ENCODE measurements at places on chromosomes 3 and 15. TPM values are rescaled to one million over a fixed set of nuclear protein-coding genes. Genes with fewer than 3 reads are reported as not detected.

DNA sequence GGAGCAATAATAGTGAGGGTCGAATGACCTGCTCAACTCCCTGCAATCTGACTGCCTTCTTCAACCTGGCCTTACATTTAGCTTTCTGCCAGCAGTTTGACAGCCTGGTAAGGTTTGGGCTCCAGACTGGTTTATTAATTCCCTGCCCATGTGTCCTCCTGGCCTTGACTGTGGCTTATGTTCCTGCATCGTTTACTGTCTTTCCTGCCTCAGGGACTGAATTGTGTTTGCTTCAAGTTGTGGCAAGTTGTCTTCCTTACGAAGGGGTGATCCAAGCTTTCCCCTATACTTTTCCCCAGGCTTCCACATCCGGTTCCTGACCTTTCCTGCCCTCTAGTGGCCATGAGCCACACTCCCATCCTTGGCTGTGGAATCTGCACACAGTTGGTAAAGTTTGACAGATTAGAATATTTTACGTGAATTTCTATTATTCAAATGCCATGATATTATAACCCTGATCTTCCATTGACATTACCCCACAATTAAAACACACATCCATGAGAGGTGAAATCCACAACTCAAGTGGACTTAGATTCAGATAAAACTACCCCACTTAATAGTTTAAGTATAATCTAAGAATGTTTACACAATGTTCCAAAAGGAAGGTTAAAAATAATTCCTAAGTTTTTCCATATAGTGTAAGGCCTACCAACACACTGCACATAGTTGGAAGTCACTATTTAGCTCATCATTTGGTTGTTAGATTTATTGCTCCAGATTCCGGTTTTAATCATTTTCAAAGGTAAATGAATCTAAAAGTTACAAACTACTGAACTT is 95.7 kb downstream of the NEDD4 start:
- H3K27me3 ChIP-seq = no peaks in the 10 kb centered on the region
- H3K4me3 ChIP-seq = no peak overlapping the region
- no peak overlapping the region for H3K27ac ChIP-seq
- peaks cover 8% of the 10 kb centered on the region for H3K4me1 ChIP-seq
- no peaks in the 10 kb centered on the region for H3K36me3 ChIP-seq

- DNase-seq = no peak
- no peaks in the 10 kb centered on the region for H3K27me3 ChIP-seq
- H3K4me1 ChIP-seq = no peaks in the 10 kb centered on the region
- no peaks in the 10 kb centered on the region for H3K36me3 ChIP-seq
- no peak overlapping the region for H3K4me3 ChIP-seq
Measured at GRCh38 chr3:73216310-73216709, 154.9 kb downstream of the EBLN2 start.

- no peaks in the 10 kb centered on the region for H3K4me1 ChIP-seq
- H3K4me3 ChIP-seq = no peak overlapping the region
- H3K27me3 ChIP-seq = no peaks in the 10 kb centered on the region
- no peaks in the 10 kb centered on the region for H3K36me3 ChIP-seq
Measured at GRCh38 chr3:158961911-158962310, 160.1 kb downstream of the MFSD1 start.

DNA sequence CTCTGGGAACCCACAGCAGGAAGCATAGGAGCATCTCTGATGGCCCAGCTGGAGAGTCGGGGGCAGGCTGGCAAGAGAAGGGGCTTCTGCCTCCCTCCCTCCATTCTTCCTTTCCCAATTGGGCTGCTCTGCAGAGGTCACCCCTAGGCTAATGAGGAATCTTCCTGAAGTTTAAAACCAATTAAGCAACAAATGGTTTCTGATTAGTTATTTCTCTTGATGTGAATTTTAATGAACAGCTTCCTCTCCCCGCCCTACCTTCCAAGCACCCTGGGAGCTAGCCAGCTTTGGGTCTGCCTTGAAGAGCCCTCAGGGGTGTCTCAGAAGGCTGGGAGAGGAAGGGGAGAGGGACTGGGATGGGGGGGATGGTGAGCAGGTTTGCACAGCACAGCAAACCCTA is 24.6 kb upstream of the HCN4 start:
- no peak for DNase-seq
- no peaks in the 10 kb centered on the region for H3K27me3 ChIP-seq
- H3K27ac ChIP-seq = no peak overlapping the region
- H3K4me1 ChIP-seq = no peaks in the 10 kb centered on the region
- H3K36me3 ChIP-seq = no peaks in the 10 kb centered on the region

GRCh38 chr3:114035896-114036295 is 20.4 kb downstream of the CCDC191 start:
- no peaks in the 10 kb centered on the region for H3K27me3 ChIP-seq
- DNase-seq = no peak
- no peak overlapping the region for H3K4me3 ChIP-seq
- no peaks in the 10 kb centered on the region for H3K4me1 ChIP-seq

GRCh38 chr15:94847325-94847724 is 616.0 kb downstream of the MCTP2 start:
- no peaks in the 10 kb centered on the region for H3K36me3 ChIP-seq
- DNase-seq = no peak
- H3K4me1 ChIP-seq = peaks cover 2% of the 10 kb centered on the region
- no peaks in the 10 kb centered on the region for H3K27me3 ChIP-seq

GRCh38 chr3:147305533-147306250 is 100.7 kb downstream of the ZIC4 start:
- H3K27ac ChIP-seq = no peak overlapping the region
- H3K27me3 ChIP-seq = no peaks in the 10 kb centered on the region
- no peak for DNase-seq
- no peak overlapping the region for H3K4me3 ChIP-seq

DNA sequence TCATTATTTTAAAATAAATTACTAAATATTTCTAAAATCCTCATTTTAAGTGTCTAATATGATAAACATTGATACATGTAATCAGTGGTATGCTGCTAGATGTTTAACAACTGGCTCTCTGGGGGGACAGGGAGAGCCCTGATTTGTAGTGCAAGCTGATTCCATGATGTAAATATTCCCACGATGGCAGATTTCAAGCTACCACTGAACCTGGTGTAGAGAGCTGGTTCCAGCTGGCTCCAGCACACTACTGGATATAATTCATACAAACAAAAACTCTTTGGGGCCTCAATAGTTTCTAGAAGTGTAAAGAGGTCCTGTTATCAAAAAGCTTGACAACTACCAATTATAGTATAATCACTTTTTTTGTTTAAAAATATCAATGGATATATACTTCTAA is 316.2 kb downstream of the SLC9A9 start:
- no peaks in the 10 kb centered on the region for H3K36me3 ChIP-seq
- no peaks in the 10 kb centered on the region for H3K27me3 ChIP-seq
- no peak overlapping the region for H3K4me3 ChIP-seq
- no peak overlapping the region for H3K27ac ChIP-seq

DNA sequence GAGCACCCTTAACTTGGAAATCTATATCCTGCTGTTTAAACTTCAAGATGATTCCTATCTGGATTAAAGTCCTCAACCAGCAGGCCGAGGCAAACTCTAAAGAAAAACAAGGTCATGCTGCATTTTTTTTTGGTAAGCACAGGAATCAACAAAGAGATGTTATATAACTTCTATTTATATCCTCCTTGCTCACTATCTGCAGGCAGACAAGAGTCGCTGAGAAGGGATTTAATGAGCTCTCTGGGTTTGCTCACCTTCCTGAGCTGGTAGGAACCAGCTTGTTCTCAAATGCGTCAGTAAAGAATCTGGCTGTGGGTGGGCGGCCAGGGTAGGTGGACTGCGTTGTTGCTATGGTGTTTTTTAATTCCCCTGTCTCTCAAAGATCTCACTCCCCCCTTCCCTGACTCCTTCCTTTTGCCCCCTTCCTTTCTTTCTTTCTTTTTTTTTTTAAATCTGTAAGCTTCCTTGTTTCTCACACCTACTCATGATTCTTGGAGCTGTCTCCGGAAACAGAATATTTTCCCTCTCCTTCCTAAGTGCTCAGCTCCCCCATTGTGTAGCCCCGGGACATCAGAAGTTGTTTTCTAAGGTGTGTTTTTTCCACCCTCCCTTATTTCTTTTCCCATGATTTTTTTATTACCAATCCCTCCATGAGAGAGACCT is 228.8 kb upstream of the BHLHE40 start:
- H3K27ac ChIP-seq = peak overlapping the region; percentile 91
- H3K4me1 ChIP-seq = peaks cover 24% of the 10 kb centered on the region
- peak overlapping the region; percentile 2 for H3K4me3 ChIP-seq
- DNase-seq = no peak
- H3K27me3 ChIP-seq = no peaks in the 10 kb centered on the region

DNA sequence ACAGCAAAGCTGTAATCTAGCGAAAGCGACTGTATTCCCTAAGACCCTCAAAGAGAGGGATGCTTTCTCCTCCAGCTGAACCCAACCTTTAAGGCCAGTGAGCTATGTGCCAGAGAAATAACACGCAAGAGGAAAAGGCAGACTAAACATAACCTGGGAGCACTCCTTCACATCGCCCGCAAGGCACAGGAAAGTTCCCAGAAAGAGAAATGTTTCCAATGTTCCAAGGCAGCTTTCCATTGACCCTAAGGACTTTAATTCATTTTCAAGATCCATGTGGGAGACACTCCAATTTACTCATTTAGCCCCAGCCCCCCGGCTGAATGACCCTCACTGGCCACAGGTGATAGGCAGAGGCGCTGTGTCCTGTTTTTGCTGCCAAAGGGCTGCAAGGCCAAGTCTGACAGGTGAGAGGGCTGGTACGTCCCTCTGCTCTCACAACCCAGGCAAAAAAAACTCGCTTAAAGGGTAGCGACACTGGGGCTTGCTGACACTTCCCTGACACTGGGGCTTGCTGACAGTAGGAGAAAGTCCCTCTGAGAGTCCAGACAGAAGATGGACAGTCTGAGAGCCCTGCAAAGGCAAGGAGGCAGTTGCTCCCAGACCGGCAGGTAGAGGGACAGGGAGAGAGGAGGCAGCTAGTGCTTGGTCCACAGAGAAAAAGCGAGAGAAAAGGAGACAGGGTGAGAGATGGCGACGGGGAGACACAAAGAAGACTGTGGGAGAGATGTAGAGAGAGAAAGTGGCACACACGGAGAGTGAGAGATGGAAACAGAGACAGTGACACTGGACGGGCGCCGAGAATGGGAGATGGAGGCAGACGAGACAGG is 702 bp downstream of the ARHGEF3 start:
- peak overlapping the region; percentile 94 for H3K4me3 ChIP-seq
- no peaks in the 10 kb centered on the region for H3K27me3 ChIP-seq
- H3K36me3 ChIP-seq = no peaks in the 10 kb centered on the region
- H3K27ac ChIP-seq = peak overlapping the region; percentile 83
- DNase-seq = no peak
- H3K4me1 ChIP-seq = peaks cover 28% of the 10 kb centered on the region

DNA sequence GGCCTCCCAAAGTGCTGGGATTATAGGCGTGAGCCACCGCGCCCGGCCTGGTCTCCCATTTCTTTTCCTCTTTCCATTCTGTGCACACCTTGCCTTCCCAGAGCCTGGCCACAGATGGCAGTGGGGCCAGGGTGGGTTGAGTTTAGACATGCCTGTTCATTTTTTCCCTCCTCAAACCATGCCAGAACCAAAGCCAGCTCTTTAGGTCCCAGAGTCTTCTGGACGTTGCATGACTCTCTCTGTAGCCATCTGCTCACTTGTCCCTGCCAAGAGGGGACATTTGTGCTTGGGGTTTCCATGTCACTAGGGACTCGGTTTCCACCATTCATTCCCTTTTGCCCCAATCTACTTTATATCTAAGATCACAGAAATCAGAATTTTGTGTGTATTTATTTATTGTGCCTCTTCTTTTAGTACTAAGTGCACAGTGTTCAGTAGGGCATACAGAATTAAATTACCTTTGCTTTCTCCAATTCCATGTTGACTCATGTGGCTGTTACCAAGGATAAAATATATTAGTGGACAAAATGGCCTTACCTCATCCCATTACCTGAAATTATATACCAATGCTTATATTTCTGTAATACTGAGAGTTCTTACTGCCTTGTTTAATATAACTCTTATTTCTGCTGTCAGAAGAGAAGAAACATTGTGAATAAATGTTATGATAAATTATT is 49.6 kb downstream of the USP13 start:
- H3K4me1 ChIP-seq = no peaks in the 10 kb centered on the region
- H3K4me3 ChIP-seq = no peak overlapping the region
- no peak overlapping the region for H3K27ac ChIP-seq
- H3K27me3 ChIP-seq = no peaks in the 10 kb centered on the region

- no peak overlapping the region for H3K27ac ChIP-seq
- no peaks in the 10 kb centered on the region for H3K27me3 ChIP-seq
- H3K36me3 ChIP-seq = no peaks in the 10 kb centered on the region
- H3K4me3 ChIP-seq = no peak overlapping the region
- no peaks in the 10 kb centered on the region for H3K4me1 ChIP-seq
Measured at GRCh38 chr15:90143166-90143655, 40.9 kb upstream of the IDH2 start.

DNA sequence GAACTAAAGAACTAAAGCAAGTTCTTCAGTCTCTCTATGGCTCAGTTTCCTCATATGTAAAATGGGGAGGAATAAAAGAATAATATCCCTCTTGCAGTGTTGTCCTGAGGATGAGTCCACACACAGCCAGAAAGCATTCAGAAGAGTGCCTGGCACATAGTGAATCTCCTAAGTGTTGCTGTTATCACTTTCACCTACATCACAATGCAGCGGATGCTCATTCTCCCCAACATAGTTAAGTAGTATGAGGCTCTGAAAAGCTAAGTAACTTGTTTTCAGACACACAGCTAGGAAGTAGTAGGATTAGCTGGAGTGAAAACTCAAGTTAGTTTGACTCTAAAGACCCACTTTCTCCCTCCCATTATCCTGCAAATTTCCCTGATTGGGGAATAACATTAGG is 9.1 kb upstream of the USP3 start:
- DNase-seq = no peak
- H3K36me3 ChIP-seq = no peaks in the 10 kb centered on the region
- no peak overlapping the region for H3K27ac ChIP-seq
- no peaks in the 10 kb centered on the region for H3K27me3 ChIP-seq
- H3K4me3 ChIP-seq = no peak overlapping the region

DNA sequence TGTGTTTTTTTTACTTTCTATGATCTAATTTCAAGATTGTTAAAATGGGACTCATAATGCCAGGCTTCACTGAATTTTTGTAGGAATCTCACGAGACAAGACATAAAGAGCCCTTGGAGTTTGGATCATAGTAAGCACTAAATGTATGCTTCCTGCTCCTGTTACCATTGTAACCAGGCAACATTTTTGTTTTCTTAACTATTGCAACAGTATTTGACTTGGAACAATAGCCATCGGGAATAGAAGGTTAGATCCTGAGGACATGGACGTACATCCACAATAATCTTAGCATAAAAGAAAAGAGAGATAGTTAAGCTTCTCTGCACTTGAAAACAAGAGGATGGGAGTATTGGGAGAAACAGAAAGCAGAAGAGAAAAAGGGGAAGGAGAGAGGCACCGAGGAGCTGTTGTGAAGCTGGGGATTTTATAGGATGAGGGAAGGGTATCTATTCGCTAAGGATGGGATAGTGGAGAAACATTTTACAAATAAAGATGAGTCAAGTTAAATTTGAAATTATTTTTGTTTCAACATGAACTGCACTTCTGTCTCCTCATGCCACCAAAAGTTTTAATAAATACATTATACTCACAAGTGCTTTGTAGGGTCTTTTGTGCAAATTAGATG is 131.4 kb downstream of the TMCO5A start:
- peaks cover 14% of the 10 kb centered on the region for H3K4me1 ChIP-seq
- no peaks in the 10 kb centered on the region for H3K36me3 ChIP-seq
- H3K27ac ChIP-seq = no peak overlapping the region
- no peak overlapping the region for H3K4me3 ChIP-seq

GRCh38 chr3:194075802-194076460 is 60.0 kb upstream of the HES1 start:
- H3K36me3 ChIP-seq = no peaks in the 10 kb centered on the region
- H3K27ac ChIP-seq = no peak overlapping the region
- no peak overlapping the region for H3K4me3 ChIP-seq
- H3K4me1 ChIP-seq = peaks cover 8% of the 10 kb centered on the region

ZNF80 gene
- total RNA-seq = not detected

PPM1L gene
- total RNA-seq = 18.1 TPM

RYK gene
- 75.5 TPM for total RNA-seq

FGF7 gene
- total RNA-seq = 29.4 TPM

ZWILCH gene
- total RNA-seq = 13.4 TPM

Data from esophagus squamous epithelium (tissue), 5 donors.